ENCODE measurements at places on chromosomes 2 and 18. TPM values are rescaled to one million over a fixed set of nuclear protein-coding genes. Genes with fewer than 3 reads are reported as not detected.

ITM2C gene
- 208 TPM for total RNA-seq

DIPK1C gene
- total RNA-seq, result not detected

HOXD10 gene
- total RNA-seq, result not detected

WDFY1 gene
- 69.7 TPM for total RNA-seq

CREG2 gene
- 0.13 TPM for total RNA-seq
